A673 (cell line): ENCODE measurements at places on chromosomes 11 and 22. TPM values are rescaled to one million over a fixed set of nuclear protein-coding genes. Genes with fewer than 3 reads are reported as not detected.

The CBLIF gene
- not detected in 2 replicates for total RNA-seq

The TMEM191B gene
- not detected in 2 replicates for total RNA-seq

The NTM gene
- total RNA-seq = 8.3 and 8.6 TPM in 2 replicates

The KDM4E gene
- not detected in 2 replicates for total RNA-seq

The AQP11 gene
- total RNA-seq = 0.39 and 1.0 TPM in 2 replicates

The NRIP3 gene
- 1.6 and 2.2 TPM in 2 replicates for total RNA-seq

The OR52K1 gene
- total RNA-seq = not detected in 2 replicates

The KCNK7 gene
- 1.7 and 2.3 TPM in 2 replicates for total RNA-seq

The TRAPPC4 gene
- total RNA-seq = 73.0 and 81.2 TPM in 2 replicates

The PAMR1 gene
- 0.39 and 0.62 TPM in 2 replicates for total RNA-seq

The PYGM gene
- total RNA-seq = 2.4 and 2.9 TPM in 2 replicates

The AMBRA1 gene
- 69.9 and 78.1 TPM in 2 replicates for total RNA-seq

The ZNF280B gene
- 7.7 and 7.8 TPM in 2 replicates for total RNA-seq

The IRAG1 gene
- total RNA-seq = 0.26 and 0.81 TPM in 2 replicates

The MOGAT2 gene
- not detected in 2 replicates for total RNA-seq

The FAM180B gene
- 0.28 and 0.62 TPM in 2 replicates for total RNA-seq

The CXCR5 gene
- total RNA-seq = not detected in 2 replicates

The CDC45 gene
- total RNA-seq = 79.1 and 79.2 TPM in 2 replicates

The NDUFS3 gene
- total RNA-seq = 412 and 444 TPM in 2 replicates

The NFAM1 gene
- 2.4 and 3.8 TPM in 2 replicates for total RNA-seq

The GPHA2 gene
- total RNA-seq = not detected in 2 replicates

The MPPED2 gene
- total RNA-seq = 2.0 and 3.4 TPM in 2 replicates

The ARCN1 gene
- total RNA-seq = 217 and 220 TPM in 2 replicates

The GDPD4 gene
- total RNA-seq = not detected in 2 replicates

The CATSPER1 gene
- not detected in 2 replicates for total RNA-seq

The LRP4 gene
- 31.8 and 39.6 TPM in 2 replicates for total RNA-seq

The KRTAP5-2 gene
- not detected in 2 replicates for total RNA-seq
